ENCODE measurements at places on chromosomes 13 and 19.

- no peak for DNase-seq
Measured at GRCh38 chr19:43380771-43381386, 27.4 kb downstream of the CD177 start.

DNA sequence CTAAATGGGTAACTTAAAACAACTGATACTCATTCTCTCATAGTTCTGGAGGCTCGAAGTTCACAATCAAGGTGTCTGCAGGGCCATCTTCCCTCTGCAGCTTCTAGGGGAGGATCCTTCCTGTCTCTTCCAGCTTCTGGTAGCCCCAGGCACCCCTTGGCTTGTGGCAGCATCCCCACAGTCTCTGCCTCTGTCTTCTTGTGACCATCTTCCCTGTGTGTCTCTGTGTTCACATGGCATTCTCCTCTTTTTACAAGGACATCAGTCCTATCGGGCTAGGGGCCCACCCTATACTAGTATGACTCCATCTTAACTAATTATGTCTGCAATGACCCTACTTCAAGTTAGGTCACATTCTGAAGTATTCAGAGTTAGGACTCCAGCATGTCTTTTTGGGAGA, 73.5 kb downstream of the ANKRD10 start:
- no peak for DNase-seq

DNA sequence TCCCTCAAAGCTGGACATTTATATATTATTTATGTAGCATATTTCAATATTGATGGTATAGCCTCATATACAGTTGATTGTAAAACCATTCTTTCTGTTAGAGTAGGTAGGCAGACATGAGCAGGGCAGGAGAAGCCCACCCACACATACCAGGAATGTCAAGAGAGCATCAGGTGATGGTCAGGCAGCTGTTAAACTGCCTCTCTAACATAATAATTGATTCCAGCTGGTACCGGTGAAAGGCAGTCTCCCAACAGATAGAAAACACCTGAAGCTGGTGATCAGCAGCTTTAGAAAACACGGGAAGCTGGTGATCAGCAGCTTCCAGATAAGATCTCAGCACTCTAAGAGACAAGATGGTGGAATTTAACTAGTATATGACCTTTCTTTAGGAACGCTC, 132.9 kb downstream of the SLITRK6 start:
- no peak for DNase-seq

DNA sequence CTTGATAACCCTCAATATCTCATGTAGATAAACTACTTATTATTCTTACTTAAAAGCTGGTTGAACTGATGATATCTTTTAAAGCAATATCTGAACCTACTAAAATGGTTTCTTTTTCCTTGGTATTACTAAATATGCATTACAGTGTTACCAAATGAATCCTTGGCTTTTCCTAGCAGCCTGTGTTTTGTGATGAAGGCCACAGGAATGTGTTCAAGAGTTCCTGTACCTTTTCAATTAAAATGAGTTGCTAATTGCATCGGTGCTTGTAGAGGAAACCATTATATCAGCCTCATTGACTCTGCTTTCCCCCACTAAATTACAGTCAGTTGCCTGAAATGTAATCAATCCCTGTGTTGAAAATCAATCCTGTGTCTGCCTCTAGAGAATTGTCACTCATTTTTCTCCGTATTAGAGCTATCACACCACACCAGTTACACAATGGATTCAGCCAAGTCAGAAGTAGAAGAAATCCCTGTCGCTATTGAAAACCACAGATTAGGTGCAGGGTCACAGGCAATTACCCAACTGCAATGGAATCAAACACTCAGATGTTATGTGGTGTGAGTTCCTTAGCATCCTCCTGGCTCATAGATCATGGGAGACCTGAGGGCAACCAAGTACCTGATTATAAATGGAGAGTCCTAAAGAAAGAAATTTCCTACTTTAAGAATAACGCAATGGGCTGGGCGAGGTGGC, 13.3 kb downstream of the FAM216B start:
- DNase-seq = no peak

DNA sequence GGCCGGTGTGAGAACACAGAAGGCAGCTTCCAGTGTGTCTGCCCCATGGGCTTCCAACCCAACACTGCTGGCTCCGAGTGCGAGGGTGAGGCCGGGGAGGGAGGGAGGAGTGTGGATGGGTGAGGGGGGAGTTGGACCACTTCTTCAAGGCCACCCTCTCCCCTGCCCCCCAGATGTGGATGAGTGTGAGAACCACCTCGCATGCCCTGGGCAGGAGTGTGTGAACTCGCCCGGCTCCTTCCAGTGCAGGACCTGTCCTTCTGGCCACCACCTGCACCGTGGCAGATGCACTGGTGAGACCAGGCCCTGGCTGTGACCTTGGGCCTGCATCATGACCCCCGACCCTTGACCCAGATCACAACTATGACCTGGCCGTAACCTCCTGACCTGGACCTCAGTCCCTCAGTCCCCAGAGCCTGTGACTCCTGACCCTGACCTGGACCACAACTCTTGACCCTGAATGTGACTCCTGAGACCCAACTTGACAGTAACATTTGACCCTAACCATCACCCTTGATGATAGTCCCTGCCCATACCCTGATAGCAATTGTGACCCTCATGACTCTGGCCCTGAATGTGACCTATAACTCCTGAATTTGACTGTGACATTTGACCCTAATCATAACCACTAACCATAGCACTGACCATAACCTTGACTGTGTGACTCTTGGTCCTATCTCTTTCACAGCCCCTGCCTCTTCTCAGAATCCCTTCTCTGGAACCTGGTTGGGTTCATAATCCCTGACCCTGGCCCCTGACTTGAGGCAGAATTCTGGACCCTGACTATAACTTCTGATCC, 10.9 kb downstream of the LTBP4 start:
- no peak for DNase-seq

DNA sequence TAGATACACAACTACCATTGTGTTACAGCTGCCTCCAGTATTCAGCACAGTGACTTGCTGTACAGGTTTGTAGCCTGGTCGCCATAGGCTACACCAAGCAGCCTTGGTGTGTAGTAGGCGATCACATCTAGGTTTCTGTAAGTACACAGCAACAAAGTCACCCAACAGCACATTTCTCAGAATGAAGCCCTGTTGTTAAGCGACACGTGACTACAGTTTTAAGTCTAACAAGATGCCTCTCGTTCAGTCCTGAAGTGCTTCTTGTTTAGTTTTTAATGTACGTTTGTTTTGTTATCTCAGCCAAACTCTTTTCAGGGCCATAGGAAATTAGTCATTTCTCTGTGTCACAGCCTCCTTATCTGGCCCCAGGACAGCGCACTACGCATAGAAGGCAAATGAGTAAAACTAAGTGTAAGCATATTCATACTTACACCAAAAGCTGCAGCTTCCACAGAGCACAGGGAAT, 50.0 kb upstream of the GPR183 start:
- DNase-seq = no peak

- no peak for DNase-seq
Measured at GRCh38 chr13:33348366-33348765, 62.8 kb upstream of the STARD13 start.

- DNase-seq = peak; percentile 1
Measured at GRCh38 chr19:23071147-23071511, 45.7 kb upstream of the ZNF730 start.

DNA sequence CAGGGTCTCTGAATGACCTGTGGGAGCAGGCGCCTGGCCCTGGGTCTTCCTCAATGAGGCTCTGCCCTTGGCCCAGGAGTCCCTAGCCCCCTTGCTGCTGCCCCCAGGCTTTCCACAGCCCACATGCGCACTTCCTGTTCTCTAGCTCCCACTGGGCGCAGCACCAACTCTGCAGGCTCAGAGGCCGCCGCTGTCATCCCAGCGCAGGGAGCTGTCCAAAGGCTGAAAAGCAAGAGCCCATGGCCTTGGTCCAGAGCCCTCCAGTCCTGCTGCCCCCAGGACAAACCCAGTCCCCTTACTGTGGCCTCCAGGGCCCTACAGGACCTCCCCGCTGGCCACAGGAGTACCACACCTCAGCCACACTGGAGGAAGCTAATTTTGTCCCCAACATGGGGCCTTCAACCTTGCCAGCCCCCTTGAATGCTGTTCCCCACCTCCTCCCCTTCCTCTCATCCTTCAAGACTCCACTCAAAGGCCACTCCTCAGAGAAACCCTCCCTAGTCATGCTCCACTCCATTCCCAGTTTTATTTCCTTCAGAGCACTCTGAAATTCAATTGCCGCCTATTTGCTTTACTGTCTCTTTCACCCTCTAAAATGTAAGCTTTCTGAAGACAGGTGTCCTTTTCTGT, 8.0 kb upstream of the POU2F2 start:
- DNase-seq = no peak

DNA sequence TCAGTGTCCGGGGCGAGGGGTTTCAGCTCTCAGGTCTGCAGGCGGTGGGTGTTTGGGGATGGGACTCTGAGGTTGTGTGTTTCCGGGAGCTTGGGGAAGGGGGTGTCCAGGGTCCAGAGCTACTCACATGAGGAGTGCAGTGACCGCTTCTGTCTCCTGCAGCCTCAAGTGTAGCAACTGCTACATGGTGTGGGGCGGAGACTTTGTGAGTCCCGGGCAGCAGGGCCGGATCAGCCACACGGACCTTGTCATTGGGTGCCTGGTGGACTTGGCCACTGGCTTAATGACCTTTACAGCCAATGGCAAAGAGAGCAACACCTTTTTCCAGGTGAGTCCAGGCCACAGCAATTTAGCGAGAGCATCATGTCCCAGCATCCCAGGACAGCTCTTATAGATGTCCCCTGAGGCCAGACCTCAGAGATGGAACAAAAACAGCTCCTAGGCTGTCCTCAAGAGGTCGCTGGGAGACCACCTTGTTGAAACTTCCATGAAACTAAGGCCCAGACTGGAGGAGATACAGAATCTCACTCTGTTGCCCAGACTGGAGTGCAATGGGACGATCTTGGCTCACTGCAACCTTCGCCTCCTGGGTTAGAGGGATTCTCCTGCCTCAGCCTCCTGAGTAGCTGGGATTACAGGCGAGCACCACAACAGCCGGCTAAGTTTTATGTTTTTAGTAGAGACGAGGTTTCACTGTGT, 44.9 kb downstream of the RYR1 start:
- no peak for DNase-seq

DNA sequence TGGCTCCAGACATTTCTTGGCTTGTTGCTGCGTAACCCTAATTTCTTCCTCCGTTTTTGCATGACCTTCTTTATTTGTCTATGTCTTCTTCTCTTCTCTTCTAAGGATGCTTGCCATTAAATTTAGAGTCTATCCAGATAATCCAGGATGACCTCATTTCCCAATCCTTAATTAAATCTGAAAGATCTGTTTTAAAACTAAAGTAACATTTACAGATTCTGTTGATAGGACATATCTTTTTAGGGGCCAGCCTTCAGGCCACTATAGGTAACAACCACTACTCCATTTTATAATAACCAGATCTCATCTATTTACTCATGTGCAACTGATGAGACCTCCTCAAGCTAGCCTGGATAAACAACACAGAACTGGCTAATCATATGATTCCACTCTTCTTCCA, 490.5 kb upstream of the SLC10A2 start:
- no peak for DNase-seq

DNA sequence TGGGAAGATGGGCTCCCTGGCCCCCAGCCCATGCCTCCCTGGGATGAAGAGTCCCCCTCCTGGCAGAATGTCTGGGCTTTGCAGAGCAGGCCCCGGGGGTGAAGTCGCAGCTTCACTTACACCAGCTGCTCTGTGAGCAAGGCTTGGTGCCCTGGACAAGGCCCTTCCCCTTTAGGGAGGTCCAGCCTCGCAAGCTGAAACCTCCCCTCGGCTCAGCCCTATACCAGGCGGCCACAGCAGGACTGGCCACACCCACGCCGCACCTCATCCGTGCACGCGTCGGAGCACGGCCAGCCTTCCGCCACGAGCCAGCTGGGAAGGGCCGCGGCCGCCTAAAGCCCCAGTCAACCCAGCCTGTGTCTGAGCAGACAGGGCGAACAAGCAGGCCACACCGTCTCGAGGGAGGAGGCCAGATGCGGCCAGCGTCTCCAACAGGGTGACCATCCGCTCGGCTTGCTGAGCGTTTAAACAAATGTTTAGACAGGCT, 83.2 kb upstream of the MCF2L start:
- DNase-seq = no peak

GRCh38 chr13:24503379-24503696, 9.2 kb downstream of the PARP4 start:
- no peak for DNase-seq

DNA sequence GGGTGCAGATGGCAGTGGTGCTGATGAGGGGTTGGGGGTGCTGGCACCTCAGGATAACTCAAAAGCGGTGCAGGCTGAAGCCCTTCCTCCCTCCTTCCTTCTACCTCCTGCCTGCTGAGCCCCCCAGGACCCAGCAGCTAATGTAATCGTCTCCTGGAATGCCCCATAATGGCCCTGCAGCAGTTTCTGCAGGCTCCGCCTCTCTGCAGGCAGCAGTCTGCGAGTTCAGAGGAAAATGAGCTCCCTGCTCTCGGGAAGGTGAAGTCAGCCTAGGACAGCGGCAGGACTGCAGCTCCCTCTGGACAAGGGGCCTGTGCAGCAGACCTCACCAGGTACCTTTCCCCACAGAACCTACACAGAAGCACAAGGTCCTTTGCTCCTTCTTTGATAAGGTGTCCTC, 130.9 kb downstream of the ZDHHC20 start:
- DNase-seq = no peak

GRCh38 chr13:71864094-71864985, 2.7 kb downstream of the DACH1 start:
- no peak for DNase-seq

- DNase-seq = no peak
Measured at GRCh38 chr19:32453736-32454135, 48.2 kb downstream of the DPY19L3 start.

DNA sequence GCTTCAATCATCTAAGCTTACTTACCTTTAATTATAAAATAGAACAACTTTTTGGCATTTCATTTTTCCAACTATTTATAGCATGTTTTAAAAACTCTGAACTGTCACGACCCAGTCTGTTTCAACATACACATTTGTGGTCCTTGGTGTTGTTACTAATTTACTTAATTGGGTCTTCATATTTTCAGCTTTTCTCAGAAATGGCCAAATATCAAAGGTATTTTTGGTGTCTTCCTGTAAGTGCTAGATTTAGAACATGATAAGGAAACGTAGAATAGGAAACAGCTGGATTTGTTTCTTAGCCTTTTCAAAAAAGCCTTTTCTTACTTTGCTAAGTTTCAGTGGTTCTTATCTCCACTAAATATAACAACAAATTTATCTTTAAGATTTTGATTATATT, 11.4 kb downstream of the LPAR6 start:
- no peak for DNase-seq

Measured in activated T-cell treated with anti-CD3 and anti-CD28 coated beads for 48 hours (primary cell).